AML-193 (cell line): ENCODE measurements at places on chromosomes 5 and 9.

GRCh38 chr5:174411479-174411819 lies 312.9 kb upstream of the MSX2 start:
- DNase-seq = no peak

GRCh38 chr9:96522366-96522765 lies 72.4 kb downstream of the HABP4 start:
- DNase-seq = no peak

- DNase-seq = no peak
Measured at GRCh38 chr9:77375956-77376532, 198.7 kb downstream of the VPS13A start.

GRCh38 chr5:39107350-39107749 lies 33.2 kb upstream of the RICTOR start:
- no peak for DNase-seq

DNA sequence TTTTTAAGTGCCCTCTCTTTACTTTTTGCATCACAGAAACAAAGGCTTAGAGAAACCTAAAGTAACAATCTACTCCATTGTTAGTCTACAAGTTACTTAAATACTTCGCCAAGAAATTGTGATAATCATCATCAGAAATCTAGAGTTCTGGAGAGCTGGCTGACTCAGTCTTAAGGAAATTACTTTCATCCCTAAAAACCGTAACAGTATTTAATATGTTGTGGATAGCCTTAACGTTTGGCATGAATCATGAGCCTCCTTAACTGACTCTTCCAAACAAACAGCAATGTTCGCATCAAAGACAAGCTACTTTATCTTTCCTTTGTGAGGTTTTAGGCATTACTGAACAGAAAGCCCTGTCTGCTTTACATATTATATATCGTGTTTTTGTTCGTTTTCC lies 128.7 kb downstream of the NIPBL start:
- DNase-seq = no peak

DNA sequence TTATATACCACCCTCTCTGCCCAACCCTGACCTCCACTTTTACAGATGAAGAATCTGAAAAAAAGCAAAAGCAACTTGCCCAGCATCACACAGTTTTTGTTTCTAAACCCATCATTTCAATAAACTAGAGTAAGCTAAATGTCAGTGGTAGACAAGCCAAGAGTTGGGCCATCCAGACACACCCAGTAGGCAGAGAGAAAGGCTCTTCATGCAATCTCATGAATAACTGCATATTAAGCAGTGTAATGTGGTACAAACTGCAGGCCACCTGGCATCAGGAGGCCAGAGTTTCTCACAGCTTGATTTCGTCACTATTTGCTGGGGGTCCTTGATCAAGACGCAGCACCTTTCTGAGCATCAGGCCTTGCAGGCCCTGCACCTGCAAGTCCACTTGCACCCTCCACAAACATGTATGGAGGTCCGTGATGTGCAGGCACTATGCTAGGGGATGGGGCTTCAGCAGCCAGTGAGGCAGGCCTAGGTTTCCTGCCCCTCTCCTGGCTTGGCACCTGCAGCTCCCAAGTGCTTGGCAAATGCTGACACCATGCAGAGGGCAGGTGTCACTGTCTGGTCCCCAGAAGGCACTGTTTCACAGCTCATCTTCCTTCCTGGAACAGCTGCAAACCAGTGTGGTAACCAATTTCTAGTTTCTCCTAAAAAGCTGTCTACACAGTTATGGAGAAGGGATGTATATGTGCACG lies 29.8 kb downstream of the ADAM19 start:
- no peak for DNase-seq

DNA sequence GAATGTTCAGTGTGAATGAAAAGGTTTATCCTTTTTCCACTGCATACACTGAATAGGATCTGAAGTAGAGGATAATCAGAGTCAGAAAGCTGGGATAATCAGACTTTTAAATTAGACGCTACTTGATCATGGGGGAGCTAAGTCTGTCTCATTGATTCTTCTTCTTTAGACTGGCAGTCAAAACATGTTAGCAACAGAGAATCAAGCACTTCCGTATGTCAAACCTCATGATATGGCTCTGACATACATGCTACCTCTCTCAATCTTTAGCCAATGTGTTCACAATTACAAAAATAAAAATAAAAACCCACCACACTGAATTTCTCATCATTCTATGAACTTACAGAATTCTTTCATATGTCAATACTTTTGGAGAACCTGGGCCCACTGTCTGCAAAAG lies 19.0 kb upstream of the OR13F1 start:
- DNase-seq = no peak

- no peak for DNase-seq
Measured at GRCh38 chr5:136038635-136039034, 9.8 kb downstream of the TGFBI start.

DNA sequence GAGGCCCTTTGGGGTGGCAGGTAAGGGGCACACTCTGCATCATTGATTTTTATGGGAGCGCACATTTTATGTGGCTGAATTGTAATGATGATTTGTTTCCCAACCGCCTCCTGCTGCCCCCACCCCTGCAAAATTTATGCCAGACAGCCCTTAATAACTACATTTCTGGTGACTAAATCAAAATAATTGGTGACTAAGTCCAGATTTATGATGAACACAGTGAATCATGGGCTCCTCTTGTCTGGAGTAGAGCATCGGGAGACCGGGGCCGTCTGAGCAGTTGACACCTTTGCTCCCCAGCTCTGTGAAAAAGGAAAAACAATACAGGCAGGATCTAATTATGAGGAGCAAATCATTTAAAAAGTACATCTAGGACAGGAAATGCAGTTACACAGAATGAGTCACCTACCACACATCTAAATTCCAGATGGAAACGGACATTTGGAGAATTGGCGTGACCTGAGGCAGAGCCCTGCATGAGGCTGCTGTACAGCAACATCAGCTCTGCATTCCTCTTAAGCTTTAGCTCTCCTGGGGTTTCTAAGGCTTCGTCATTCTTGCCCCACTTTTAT lies 58.9 kb downstream of the DOCK2 start:
- DNase-seq = no peak

DNA sequence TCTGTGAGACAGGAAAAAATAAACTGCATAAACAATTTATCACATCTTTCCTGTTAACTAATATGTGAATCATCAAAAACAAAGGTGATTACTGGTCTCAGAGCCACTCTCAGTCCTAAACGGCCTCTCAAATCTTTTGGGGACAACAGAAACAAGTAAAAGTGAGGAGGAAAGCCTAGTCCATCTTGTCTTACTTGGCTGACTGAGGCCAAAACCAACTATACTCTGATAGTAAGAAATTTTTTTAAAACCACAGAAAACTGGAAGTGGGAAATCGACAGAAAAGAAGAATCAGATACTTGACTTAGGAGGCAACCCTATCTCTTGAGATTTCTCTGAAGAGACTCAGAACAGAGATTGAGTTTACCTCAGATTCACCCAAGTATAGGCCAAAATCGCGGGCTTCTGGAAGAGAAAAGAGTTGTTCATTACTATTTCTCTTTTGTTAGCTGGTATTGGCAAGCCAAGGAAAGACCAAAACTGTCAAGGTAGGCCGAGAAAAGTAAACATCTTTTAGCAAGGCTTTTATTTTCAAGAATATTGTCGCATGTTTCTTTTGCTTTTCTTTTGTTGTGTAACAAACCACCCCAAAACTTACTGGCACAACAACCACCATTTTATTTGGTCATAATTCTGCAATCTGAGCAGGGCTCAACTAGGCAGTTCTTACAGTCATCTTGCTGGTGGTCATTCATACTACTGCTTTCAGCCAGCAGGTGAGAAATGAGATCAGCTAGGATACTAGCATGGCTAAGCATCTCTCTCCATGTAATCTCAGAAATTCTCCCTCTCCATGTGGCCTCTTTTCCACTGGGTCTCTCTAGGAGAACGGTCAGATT lies 46.1 kb downstream of the RFX3 start:
- no peak for DNase-seq
